Activated effector memory CD4-positive, alpha-beta T cell treated with Interleukin-2 at 50 U/mL for 16 hours (primary cell): ENCODE measurements at places on chromosomes 6 and 20.
A peak's percentile ranks its signal among the peaks of the same experiment; 100 is the strongest.

DNA sequence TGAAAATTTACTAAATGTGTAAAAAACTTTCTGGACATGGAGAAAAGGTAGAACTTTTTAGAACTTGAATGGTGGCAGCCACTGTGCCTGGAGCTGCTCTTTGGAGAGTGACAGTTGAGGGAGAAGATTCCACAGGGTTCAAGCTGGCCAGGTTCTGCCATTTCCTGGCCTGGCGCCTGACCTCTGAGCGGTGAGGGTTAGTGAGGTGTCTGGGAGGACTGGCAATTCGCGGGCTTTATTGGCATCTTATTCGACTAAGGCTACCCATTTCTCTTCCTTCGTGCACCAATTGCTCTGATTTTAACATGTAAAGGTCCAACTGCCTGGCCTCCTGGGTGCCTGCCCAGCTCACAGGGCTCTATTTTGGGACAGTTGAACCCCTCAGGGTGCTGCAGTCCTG is 2.4 kb downstream of the SNAI1 start:
- DNase-seq, result no peak

GRCh38 chr6:89828988-89829471 is 650 bp upstream of the CASP8AP2 start:
- peak; percentile 9 for DNase-seq

DNA sequence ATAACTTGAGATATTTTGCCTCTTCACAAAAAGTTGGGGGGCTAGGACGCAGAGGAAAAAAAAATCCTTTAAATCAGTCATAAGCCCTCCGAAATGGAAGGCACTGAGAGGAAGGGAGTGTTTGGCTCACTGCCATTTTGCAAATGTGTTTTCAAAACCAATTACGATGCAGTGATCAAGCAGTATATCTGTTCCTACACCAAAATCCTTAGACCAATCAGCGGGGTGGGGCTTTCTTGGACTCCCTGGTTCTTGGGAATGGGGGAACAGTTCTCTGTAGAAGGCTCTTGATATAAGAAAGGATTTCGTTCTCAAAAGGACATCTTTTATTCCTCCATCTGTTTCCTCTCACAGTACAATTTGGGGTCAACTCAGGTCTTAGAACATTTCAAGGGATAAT is 478.6 kb upstream of the JARID2 start:
- DNase-seq, result no peak

- no peak for DNase-seq
Observed at GRCh38 chr20:8474027-8474668, 342.1 kb downstream of the PLCB1 start.

DNA sequence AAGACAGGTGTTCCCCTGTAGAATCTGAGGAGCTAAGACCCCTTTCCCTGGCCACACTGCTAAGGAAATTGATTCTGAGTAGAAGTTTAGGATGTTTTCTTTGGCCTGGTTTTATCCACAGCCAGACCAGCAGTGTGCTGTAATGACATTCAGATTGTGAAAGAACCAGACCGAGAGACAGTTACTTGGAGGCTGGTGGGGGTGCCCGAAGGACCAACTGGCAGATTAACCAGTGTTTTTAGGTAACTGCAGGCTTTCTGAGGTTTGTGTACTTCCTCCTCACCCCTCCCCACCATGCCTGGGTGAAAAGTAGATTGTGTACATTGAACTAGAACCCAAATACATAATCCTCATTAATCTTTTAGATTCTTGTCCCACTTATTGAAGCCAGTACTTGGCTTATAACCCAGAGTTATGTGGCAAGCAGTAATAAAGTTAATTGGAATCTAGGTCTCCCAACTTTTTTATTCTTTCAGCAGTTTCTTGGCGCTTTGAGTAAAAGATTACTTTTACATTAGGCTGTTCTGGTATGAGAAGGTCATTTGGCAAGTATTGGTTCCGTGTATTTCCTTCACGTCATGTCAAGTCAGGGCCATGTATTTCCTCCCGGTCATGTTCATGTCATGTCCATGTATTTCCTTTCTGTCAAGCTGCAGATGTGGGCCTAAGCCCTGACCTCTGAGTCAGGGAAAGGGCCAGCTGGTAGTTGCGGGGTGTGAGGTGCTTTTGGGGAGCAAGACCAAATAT is 93.7 kb downstream of the TCP11 start:
- no peak for DNase-seq

GRCh38 chr6:105831311-105832097 is 254.6 kb upstream of the PRDM1 start:
- no peak for DNase-seq

DNA sequence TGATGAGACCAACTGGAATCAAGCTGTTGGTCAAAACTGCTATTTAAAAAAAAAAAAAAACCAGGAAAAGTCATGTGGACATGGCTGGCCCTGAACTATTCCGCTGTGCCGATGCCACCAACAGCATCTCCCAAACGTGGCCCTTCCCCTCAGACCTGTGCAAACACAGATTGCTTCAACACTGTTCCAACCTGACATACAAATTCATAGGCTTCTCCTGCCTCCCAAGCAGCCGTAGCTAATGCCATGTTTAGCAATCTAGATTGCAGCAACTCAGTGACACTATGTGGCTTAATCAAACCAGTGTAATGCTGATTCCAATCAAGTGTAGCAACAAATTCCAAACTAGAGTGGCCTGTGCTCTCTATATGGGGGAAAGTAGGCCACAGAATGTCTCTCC is 16.2 kb downstream of the PRKN start:
- DNase-seq, result no peak

GRCh38 chr6:10793035-10793434 is 45.3 kb downstream of the MAK start:
- no peak for DNase-seq

DNA sequence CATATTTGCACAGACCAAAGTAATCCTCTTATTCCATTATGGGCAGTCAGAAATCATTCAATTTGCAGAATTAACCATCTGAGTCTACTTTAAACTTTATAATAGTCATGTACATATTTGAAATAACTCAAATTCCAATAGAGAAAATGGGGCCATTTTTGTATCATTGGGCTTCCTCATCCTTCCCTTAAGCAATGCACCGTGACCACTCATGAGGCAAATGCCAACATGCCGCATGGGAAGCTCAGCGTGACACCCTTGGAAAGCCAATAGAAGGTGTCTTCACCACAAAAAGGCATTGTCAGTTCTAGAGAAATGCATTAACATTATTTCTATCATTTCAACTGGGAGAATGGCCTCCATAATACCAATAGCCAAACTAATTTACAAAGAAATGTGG is 38.5 kb downstream of the SIM1 start:
- DNase-seq, result no peak

DNA sequence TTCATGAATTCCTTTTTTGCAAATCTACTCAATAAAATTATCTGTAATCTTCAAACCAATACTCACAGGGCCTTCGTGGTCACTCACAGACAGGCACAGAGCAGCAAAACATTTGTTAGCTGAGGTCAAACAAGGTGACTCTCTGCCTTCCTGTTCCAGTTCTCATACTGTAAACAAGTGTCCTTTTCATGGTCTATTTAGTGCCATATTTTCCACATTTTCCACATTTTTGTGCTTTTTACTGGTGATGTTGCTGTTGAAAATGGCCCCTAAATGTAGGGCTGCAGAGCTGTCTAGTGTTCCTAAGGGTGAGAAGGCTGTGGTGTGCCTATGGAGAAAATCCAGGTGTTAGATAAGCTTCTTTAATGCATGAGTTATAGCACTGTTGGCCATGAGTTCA is 133.1 kb upstream of the COL21A1 start:
- no peak for DNase-seq

DNA sequence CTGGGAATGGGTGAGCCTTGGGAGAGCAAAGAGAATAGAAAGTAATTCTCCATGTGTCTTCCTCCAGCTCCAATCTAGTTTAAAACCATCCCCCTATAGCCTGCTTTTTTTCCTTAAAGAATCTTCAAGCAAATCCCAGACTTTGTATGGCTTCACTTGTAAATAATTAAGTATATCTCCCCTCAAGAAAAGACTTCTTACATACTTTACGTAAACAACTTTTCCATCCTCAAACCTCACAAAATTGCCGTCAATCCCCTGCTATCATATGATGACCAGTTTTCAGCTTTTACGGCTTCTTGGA is 88.5 kb upstream of the PHACTR3 start:
- no peak for DNase-seq

DNA sequence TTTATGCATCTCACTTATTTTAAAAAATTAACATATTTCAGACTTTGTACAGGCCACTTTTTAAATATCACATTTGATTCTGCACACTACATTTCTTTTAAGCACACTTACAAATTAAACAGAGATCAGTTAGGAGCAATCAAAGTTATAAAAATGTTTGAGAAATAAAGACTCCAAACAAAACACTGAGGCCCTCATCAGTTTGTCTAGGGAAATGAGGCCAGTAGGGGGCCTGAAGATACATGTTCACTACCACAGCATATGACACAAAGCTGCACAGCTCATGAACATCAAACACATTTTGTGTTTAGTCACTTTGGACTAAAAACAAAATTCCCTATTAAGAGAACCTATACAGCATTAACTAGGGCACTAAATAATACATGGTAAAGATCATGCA is 180.5 kb downstream of the PDE7B start:
- DNase-seq, result no peak

DNA sequence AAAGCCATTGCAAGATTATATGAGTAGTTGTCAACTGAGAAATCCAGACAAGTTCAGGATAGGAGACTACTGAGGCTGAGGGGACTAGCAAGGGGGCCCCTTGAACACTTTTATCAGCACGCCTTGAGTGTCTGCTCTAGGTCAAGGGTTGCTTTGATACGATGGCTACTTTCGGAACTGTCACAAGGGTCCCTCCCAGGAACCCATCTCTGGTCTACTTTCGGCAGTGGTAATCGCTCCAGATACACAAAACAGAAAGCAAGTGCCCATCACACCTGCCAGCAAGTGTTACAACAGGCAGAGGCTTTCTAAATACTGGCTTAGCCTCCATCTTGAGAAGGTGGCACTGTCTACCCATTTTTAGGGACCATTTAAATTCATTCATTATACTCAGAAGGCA is 61.1 kb downstream of the GJA10 start:
- DNase-seq, result no peak

DNA sequence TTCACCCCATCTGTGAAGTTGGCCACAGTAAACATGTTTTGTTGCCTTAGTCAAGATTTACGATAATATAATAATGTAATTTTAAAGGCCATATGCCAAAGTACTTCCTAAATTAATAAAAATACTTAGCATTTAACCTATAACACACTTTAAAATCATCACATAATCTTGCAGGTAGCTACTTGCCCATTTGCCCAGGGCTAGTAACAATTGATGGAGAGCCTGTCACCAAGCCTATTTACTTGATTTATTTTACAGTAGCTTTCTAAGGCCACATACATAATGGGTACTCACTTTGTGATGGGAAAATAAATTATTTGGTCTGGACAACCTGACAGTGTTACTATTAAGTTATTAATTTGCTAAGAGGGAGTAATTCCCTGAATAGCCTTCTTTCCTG is 14.5 kb downstream of the BTBD9 start:
- DNase-seq, result no peak

- peak; percentile 10 for DNase-seq
Observed at GRCh38 chr20:38222231-38222922, 38.2 kb downstream of the KIAA1755 start.

GRCh38 chr20:13259921-13260320 is 38.8 kb downstream of the ISM1 start:
- no peak for DNase-seq

DNA sequence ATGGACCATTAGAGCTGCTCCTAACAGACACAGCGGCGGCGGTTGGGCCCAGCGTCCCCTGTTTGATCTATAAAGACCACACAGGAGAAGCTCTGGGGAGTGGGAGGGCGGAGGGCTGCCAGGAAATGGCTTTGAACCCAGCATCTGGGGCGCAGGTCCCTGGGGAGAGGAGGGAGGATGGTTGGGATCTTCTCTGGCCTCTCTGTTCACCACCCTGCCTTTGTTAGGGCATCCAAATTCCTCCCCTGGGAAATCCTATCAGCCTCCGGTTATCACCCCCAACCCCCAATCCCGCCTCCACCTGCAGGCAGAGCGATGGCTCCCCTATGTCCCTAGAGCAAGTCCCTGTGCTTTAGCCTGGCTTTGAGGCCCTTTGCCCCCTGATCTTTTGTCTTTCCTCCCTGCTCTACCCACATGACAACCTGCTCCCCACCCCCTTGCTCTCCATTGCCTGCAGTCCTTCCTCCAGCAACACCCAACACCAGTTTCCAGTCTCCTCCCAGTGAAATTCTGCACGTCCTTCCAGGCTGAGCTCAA is 7.1 kb downstream of the XKR7 start:
- no peak for DNase-seq

- DNase-seq, result no peak
Observed at GRCh38 chr20:19254956-19255355, 42.5 kb downstream of the SLC24A3 start.

- no peak for DNase-seq
Observed at GRCh38 chr6:99802396-99803031, 191.5 kb downstream of the MCHR2 start.

GRCh38 chr6:159234102-159234553 is 64.9 kb downstream of the FNDC1 start:
- no peak for DNase-seq

DNA sequence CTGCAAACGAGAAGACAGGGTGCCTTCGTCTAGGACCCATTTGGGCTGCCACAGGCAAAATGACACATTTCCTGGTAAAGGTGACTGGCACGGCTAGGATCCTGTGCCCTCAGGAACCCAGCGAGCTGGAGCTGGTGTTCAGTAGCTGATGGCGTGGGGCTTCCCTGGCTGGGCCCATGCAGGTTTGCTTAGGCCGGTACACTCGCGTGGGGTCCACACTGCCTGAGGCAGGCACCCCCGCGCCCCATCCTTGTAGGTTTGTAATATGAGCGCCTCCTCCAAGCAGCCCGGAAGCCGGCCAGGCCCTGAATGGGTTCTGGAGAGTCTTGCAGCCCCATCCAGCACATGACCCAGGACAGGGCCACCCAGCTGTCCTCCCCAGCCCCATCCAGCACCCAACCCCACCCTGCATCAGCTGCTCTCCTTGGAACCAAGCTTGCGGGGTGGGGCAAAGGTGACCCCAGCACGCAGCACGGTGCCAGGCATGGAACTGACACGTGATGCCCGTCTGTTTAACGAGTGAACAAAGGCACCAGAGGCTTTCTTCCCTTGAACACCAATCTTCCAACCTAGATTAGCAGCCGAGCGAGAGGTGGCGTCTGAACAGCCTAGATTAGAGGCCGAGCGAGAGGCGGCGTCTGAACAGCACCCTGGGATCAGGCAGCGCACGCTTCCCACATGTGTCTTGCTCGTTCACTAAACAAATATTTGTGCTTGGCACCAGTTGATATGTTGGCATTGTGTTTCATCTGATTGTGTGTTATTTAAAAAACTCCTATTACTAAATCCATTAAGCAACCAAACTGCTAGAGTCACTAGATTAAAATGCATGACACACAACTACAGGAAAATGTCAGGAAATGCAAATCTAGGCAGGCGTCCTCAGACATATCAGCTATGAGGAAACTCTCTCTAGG is 112.1 kb downstream of the DLL1 start:
- no peak for DNase-seq

GRCh38 chr6:163406830-163407229 is 7.7 kb upstream of the QKI start:
- no peak for DNase-seq

DNA sequence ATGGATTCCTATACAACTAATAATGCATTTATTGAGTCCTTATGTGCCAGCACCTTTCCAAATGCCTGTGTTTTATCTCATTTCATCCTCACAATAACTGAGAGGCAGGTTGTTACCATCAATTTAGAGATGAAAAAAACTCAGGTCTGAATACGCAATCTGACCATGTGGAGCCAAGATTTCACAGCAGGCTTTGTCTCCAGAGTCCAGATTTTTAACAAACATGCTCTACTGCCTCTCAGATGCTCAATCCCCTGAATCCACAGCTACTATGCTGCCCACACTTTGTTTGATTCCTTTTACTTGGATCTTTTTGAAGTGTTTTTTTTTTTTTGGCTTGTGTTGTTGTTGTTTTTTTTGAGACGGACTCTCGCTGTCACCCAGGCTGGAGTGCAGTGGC is 46.8 kb downstream of the B4GALT5 start:
- DNase-seq, result no peak
